ENCODE measurements at places on chromosomes 5 and 9.

DNA sequence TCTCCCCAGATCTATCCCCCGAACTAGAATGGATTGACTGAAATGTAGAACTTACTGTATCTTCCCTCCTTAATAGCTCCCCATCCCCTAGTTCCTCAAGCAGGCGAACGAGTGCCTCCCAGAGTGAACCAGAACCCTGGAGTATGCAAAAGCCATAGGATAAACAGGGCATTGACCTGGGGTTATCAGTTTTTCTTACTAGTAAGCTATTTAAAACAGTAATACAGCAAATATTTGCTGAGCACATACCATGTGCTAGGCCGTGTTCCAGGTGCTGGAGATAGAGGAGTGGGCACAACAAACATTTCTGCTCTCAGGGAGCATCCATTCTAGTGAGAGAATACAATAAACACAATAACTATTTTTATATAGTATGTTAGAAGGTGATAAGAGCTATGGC lies 1.8 kb downstream of the SKP2 start:
- DNase-seq = no peak

GRCh38 chr9:96317335-96317980 lies 15.5 kb upstream of the HSD17B3 start:
- DNase-seq = peak; percentile 35

GRCh38 chr9:78605041-78606000 lies 308.4 kb downstream of the PSAT1 start:
- DNase-seq = no peak

DNA sequence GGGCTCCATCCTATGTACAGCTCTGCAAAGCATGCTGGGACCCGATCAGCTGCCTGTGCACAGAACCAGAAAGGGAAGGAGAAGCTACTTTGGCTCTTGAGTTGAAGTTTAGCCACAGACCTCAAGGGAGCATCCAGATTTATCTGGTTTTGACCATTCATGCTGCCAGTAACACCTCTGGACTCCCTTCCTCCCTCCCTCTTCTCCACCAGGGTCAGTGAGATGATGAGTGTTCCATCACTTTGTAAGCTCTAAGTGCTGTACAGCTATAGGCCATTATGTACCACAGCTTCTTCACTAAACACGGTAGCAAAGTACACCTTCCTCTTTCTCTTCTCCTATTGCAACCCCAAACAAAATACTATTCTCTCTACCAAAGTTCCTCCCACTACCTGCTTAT lies 77.9 kb downstream of the GLIS3 start:
- DNase-seq = no peak

DNA sequence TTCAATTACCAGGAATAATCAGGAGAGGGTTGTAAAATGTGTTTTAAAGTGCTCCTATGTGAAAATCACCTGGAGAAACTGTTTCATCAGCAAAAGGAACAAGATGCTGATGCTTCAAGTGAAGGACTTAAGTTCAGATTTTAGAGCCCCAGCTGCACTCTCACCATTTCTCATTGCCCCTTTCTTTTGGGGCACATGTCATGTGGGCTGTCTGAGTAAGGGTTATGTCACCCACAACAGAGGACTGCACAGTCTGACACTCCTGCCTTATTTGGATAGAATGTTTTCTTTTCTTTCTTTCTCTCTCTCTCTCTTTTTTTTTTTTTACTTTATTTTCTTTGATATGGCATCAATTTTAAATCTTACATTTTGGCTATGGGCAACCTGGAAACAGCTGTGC lies 204.1 kb upstream of the EFNA5 start:
- DNase-seq = no peak

- DNase-seq = no peak
These were observed 205.1 kb upstream of the EFNA5 start for GRCh38 chr5:107875833-107876232.

GRCh38 chr5:56270058-56270457 lies 36.9 kb upstream of the ANKRD55 start:
- no peak for DNase-seq

GRCh38 chr5:17743580-17744435 lies 109.5 kb downstream of the TAF11L14 start:
- DNase-seq = no peak

DNA sequence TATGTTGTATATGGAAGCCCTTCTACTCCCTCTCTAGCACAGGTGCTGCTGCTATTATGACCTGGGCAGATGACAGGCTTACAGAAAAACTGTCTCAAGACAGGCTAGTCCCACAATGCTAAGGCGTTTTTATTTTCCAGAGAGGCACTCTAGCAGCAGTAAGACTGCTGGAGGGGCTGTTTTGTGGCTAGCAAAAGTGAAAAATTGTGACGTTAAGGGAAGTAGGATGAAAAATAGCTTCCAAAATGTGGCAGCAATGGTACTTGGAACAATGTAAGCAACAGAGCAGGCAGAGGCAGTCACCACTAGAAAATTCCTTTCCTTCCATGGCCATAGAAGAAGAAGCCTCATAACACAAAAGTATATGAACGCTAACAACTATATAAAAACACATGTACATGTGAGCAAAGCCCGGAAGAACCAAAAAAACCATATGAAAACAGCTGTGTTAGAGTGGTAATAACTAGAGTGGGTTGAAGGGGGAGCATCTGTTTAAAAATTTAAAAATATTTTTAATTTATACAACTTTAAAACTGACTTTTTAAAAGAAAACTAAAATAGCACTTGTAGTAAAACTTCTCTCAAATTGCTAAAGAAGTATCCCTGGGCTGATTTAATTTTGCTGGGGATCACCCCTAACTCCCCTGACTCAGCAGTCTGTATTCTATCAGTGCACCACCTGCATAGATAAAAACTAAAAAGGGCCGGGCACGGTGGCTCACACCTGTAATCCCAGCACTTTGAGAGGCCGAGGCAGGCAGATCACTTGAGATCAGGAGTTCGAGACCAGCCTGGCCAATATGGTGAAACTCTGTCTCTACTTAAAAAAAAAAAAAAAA lies 30.6 kb downstream of the CLINT1 start:
- no peak for DNase-seq

GRCh38 chr5:56529666-56530430 lies 285.5 kb upstream of the MAP3K1 start:
- DNase-seq = no peak

DNA sequence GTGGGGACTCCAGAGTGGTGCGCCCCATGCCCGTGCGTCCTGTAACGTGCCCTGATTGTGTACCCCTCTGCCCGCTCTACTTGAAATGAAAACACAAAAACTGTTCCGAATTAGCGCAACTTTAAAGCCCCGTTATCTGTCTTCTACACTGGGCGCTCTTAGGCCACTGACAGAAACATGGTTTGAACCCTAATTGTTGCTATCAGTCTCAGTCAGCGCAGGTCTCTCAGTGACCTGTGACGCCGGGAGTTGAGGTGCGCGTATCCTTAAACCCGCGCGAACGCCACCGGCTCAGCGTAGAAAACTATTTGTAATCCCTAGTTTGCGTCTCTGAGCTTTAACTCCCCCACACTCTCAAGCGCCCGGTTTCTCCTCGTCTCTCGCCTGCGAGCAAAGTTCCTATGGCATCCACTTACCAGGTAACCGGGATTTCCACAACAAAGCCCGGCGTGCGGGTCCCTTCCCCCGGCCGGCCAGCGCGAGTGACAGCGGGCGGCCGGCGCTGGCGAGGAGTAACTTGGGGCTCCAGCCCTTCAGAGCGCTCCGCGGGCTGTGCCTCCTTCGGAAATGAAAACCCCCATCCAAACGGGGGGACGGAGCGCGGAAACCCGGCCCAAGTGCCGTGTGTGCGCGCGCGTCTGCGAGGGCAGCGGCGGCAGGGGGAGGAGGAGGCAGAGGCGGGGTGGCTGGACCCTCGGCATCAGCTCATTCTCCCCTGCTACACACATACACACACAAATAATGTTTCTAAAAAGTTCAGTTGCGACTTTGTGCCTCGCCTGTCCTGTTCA lies 668 bp downstream of the GLIS3 start:
- peak; percentile 28 for DNase-seq

- DNase-seq = no peak
These were observed 18.9 kb upstream of the VLDLR start for GRCh38 chr9:2602704-2603116.

DNA sequence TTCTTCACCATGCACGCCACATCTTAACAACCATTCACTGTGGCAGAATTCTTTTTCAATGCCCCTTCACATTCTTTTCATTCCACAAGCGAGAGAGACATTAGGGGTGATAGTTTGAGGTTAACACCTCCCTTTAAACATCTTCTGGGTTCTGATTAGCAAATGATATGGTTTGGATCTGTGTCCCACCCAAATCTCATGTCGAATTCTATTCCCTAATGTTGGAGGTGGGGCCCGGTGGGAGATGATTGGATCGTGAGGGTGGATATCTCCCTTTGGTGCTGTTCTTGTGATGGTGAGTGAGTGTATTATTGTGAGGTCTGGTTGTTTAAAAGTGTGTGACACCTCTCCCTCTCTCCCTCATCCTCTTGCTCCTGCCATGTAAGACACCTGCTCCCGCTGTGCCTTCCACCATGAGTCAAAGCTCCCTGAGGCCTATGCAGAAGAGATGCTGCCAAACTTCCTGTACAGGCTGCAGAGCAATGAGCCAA lies 46.1 kb upstream of the RAI14 start:
- no peak for DNase-seq

DNA sequence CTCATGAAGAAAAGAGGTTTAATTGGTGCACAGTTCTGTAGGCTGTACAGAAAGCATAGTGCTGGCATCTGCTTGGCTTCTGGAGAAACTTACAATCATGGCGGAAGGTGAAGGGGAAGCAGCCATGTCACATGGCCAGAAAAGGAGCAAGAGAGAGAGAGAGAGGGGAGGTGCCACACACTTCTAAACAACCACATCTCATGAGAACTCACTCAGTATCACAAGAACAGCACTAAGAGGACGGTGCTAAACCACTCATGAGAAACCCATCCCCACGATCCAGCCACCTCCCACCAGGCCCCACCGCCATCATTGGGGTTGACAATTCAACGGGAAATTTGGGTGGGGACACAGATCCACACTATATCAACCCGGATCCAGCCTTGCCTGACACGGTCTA lies 28.8 kb upstream of the IER5L start:
- no peak for DNase-seq

DNA sequence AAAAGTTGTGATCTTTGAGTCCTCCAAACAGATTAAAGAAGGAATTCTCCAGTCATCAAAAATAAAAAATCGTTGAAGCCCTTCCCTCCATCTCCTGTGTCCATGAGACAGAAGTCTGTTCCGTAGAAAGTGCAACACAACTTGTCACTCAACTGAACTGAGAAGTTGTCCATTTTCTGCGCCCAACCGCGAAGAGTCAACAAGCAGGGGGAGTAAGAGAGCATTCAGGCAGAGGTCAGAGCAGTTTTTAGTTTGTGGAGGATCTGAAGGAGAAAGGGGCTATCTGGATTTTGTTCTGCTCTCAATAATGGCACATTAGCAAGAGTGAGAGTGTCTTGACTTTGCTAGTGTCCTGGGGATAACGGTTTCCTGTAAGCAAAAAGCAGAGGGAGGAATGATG lies 303.9 kb downstream of the ICE1 start:
- DNase-seq = no peak

DNA sequence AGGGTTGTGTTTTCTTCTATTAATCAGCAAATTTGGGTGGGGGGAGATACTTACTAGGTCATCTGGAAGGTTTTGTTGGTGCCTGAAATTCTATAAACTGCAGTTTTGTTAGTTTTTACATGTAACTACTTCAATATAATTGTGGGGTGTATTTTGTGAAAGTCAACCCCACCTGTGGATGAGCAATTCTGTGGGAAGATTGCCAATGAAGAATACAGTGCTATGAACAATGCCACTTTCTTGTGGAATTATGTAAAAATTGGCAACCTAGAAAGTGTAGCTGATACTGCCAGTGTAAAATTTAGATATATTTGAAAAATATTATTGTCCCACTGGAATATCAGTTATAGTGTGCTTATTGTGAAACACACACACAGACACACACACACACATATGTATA lies 80.7 kb downstream of the VCAN start:
- no peak for DNase-seq

DNA sequence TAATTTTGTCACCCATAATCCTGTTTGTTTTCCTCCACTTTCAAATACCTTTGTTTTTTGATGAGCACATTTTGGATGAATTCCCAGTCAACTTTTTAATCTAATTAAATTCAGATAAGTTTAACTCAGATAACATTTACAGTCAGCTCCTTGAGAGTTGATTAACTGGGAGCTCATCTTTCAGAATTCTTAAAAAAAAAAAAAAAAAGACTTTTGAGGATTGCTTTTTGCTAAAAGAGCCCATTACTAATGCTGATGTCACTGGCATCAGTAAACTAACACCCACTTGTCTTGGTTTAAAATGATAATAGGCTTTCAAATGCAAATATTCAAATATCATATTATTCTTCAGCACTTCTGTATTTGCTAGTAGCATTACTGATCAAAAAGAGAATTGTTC lies 47.1 kb upstream of the NFIB start:
- DNase-seq = no peak

GRCh38 chr9:21549251-21549765 lies 67.2 kb upstream of the IFNE start:
- DNase-seq = no peak

DNA sequence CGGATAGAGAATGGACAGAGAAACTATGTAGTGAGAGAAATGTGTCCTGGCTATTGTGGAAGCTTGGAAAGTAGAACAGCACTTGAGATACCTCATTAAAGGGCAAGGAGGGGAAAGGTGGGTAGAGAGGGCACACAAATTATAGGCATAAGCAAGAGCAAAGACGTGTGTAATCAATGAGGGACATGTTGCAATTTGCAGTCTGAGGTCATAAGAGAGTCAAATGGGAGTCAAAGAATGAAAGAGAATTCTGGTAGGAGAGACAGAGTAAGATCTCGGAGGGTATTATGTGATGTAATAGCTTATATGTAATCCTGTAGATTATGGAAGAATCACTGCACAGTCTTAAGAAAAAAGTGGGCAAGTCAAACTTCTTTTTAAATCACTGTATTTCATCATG lies 312.0 kb upstream of the RGMB start:
- DNase-seq = no peak

- no peak for DNase-seq
These were observed 197.8 kb downstream of the AUH start for GRCh38 chr9:91163773-91164471.

DNA sequence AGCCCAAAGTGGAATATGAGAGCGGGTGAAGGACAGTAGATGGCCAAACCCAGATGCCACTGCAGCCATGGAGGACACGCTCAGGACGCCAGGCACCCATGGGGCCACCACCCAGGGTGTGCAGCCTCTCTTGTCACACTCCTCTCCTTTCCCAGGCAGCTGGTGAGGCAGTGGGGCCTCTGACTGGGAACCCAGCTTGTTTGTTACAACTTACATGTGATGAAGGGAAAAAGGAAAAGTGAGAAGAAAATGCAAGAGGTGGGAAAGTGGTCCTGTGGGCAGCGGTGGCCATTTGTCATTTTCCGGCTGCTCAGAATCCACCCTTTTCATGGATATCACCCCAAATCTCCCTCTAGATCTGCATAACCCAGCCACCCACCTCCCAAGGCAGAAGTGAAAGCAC lies 62.7 kb upstream of the UNC5A start:
- DNase-seq = no peak

GRCh38 chr9:89367281-89367680 lies 49.0 kb downstream of the SECISBP2 start:
- no peak for DNase-seq

- no peak for DNase-seq
These were observed 77.8 kb upstream of the CCDC112 start for GRCh38 chr5:115374057-115374775.

- peak; percentile 33 for DNase-seq
These were observed 96.5 kb downstream of the ARHGAP26 start for GRCh38 chr5:142866563-142867275.

Measured in T-cell (primary cell).